ENCODE measurements at places on chromosomes 13 and 19.

DNA sequence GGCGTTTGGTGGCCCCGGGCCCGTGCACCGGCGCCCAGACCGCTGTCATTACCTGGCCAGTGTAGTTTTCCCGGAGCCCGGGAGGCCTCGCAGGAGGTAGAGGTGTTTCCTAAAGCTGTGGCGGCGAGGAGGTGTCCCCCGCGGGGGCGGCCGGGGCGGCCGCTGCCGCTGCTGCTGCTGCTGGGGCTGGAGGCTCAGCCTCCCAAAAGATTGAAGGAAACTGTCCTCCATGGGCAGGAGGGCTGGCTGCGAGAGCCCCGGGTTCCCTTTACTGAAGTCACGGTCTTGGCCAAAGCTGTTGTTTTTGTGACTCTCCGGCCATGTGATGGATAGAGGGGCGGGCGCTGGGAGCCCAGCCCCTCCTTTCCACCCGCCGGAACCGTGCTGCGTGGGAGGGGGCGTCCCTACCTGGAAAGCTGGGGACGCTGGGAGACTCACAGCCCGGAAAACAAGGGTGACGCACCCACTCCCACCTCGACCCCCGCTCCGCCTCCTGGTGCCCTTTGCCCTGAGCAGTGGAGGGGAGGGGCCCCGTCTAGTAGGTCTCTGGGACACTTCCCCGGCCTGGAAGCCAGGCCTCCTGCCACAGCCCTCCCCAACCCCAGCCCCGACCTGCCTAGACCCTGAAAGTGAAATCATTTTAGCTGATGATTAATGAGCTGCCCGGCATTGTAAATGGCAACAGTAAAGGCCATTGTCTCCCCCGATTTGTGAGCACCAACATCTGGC lies at the start of gene N4BP2L1:
N4BP2L1 (minus strand) TSS at position 279 of the 729 bp plus-strand sequence; CDS start at position 231, 48 bp downstream.
- DNase-seq: peak; percentile 49

GRCh38 chr19:18718015-18718526 lies 34.6 kb downstream of the CRTC1 start:
- no peak for DNase-seq

- DNase-seq: no peak
Observed at GRCh38 chr13:101406791-101407190, 9.5 kb downstream of the NALCN start.

DNA sequence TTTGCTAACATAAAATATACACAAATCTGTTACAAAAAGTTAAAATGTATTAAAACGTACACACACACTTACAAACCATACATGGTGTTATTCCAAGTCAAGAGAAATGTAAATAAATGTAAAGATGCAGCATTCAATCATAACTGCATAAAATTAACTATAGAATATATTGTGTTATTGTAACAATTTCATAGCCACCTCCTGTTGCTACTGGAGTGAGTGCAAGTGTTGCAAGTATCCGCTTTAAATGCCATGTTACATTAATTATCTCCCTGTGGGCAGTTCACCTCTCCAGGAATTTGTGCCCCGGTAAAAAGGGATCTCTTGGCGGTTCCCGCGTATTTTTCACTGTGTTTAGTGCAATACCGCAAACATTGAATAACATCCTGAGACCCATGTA lies 3.5 kb upstream of the INSR start:
- no peak for DNase-seq

DNA sequence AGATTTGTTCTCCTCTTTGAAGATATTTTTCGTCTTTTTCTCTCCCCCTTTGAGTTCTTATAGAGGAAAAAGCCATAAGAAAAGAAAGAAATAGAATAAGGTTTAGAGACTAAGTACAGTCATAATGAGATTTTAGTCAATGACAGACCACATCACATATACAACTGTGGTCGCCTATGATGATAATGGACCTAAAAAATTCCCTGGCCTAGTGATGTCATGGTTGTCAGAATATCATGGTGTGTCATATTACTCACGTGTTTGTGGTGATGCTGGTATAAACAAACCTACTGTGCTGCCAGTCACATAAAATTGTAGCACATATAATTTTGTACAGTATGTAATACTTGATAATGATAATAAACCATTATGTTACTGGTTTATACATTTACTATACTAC lies 1096.1 kb downstream of the OLFM4 start:
- DNase-seq: no peak

DNA sequence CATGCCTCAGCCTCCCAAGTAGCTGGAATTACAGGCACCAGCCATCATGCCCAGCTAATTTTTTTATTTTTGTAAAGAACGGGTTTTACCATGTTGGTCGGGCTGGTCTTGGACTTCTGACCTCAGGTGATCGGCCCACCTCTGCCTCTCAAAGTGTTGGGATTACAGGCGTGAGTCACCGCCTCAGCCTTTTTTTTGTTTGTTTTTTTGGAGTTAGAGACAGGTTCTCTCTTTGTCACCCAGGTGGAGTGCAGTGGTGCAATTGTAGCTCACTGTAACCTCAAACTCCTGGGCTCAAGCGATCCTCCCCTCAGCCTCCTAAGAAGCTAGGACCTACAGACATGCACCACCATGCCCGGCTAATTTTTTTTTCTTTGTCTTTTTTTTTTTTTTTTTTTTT lies 15.6 kb upstream of the NOTCH3 start:
- no peak for DNase-seq

- DNase-seq: no peak
Observed at GRCh38 chr13:24718192-24718965, 38.2 kb downstream of the ATP12A start.

- peak; percentile 13 for DNase-seq
Observed at GRCh38 chr19:50258918-50259372, 55.5 kb downstream of the MYH14 start.

DNA sequence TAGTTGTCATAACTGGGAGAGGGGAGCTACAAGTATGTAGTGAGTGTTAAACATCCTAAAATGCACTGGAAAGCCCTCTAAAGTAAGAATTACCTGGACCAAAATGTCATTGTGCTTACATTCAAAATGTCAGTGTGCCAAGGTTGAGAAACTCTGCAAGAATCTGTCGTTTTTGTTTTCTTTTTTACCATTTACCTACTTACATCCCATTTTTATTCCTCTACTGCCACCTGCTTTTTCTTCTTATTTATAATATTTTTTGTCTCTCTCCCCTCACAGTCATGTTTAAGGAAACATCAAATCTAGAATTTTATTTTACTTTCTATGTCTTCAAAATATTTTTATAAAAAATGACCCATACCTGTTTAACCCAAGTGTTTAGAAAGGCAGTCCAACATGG lies 226.4 kb downstream of the PCDH17 start:
- DNase-seq: no peak

Measured in stimulated activated CD4-positive, alpha-beta T cell treated with anti-CD3 and anti-CD28 coated beads, Interleukin-1b, Interleukin-23, amount 100 ng/mL, for 24 hours (primary cell).